ENCODE measurements at places on chromosomes 7 and 10. TPM values are rescaled to one million over a fixed set of nuclear protein-coding genes. Genes with fewer than 3 reads are reported as not detected.

Gene BPGM
- total RNA-seq: 27.3 TPM

Gene TMEM130
- not detected for total RNA-seq

Gene MYL10
- total RNA-seq: not detected

Gene ACHE
- 0.13 TPM for total RNA-seq

Gene PRPF18
- 22.5 TPM for total RNA-seq

Gene ANLN
- total RNA-seq: 65.1 TPM

Gene NUTM2A
- total RNA-seq: 0.73 TPM

DNA sequence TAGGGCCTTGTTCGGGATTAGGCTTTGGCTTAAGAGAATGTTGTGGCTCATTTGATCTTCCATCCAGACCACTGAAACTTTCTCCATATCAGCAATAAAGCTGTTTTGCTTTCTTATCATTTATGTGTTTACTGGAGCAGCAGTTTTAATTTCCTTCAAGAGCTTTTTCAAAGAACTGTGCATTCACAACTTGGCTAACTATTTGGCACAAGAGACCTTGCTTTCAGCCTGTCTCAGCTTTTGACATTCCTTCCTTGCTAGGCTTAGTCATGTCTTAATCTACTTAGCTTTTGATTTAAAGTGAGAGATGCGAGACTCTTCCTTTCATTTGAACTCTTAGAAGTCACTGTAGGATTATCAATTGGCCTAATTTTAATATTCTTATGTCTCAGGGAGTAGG is 19.1 kb upstream of the AKR1B1 start:
- no peak for DNase-seq

- no peak for DNase-seq
Measured at GRCh38 chr7:51680594-51681399, 364.2 kb upstream of the COBL start.

- no peak for DNase-seq
Measured at GRCh38 chr10:100334762-100335161, 4.7 kb upstream of the PKD2L1 start.

DNA sequence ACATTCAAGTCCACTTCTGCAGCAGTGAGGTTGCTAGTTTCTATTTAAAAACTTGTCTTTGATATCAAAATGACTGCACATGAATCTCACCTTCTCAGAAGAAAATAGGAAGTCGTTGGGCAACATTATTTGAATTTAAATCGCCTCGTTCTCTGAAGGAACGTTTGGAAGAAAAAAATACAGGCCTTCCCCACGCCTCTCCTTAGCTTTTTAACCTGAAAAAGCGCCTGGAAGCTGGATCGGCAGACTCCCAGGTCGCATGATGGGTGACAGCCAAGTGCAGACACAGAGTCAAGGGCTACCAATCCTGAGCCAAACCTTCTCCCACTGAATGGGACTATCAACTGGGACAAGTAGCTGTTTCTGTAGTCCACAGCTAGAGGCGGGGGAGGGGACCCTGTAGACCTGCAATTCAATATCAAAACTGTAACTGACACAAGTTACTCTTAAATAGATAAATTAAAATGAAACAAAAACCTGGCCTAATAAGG is 2.2 kb downstream of the FAM53B start:
- no peak for DNase-seq

DNA sequence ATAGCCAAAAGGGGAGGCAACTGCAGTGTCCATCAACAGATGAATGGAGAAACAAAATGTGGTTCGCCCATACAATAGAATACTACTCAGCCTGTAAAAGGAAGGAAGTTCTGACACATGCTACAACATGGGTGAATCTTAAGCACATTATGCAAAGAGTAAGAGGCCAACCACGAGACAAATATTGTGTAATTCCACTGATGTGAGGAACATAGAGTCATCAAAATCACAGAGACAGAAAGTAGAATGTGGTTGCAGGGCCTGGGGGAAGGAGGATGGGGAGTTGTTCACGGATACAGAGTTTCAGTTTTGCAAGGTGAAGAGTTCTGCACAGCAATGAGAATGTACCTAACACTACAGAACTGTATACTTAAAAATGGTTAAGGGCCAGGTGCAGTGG is 13.7 kb upstream of the C10orf71 start:
- DNase-seq: no peak

DNA sequence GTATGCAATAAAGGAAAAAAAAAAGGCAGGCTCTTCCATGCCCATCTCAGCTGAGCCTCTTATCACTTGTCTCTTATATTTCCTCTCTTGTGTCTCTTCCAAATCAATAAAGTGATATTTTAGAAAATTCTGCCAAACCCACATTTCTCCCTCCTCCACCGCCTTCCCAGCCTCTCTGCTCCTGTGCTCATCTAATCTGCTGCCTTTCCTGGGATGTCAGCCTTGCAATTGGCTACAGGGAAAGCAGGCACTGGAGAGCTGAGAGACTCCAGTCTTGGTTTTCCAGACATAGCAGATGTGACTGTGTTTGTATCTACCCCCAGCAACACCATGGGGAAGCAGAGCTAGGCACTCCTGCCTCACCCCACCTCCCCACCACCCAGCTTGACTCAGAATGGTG is 298.4 kb downstream of the KCNMA1 start:
- no peak for DNase-seq

DNA sequence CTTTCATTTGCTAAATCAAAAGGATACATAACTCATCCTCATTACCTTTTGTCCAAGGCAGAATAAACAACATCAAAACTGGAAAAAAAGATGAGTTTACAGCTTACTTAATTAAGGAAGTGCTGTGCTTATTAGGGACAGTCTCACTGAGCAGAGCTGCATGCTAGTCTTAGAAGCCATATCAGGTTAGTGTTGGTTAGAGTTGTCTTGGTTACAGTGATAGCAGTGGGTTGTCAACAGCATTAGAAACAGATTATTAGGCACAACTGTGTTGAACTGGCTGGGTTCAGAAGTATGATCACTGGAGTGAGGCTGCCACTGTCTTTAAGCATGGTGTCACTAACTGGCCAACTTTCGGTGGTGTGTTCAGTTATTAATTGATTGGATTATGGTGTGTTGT is 503.9 kb upstream of the IGFBP3 start:
- no peak for DNase-seq

DNA sequence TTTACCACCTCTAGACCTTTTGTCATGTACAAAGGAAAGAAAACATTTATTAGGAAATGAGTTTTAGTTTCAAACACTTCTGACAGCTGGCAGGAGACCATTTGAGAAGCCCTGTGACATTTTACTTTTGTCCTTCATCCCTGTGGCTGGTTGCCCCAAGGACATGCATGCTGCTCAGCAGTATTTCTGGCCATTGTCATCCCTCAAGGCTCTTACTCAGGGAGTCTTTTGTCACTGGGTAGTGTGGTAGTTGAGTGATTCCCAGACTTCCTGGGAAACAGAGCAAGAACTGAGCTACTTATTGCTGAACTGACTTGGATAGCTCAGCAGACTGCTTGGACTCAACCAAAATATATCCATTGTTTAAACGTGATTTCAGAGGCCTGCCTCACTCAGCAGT is 142.8 kb downstream of the LRRC4 start:
- no peak for DNase-seq

- DNase-seq: no peak
Measured at GRCh38 chr7:112176693-112177415, 29.3 kb downstream of the DOCK4 start.

DNA sequence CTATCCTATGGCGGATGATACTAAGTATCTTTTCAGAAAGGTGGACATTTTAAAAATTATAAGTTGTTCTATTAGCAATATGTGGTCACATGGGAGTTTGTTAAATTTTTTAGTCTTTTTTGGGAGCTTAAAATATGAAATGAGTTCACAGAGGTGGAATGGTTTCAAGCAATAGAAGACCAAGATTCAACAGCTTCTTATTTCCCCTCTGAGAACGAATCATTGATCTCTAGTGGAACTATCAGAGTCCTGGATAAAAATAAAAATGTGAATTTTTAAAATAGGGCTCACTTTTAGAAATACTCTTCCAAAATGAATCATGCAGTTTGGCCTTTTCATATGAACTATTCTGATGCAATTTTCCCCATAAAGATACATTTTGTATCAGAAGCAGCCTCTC is 467.7 kb upstream of the KLF6 start:
- no peak for DNase-seq

DNA sequence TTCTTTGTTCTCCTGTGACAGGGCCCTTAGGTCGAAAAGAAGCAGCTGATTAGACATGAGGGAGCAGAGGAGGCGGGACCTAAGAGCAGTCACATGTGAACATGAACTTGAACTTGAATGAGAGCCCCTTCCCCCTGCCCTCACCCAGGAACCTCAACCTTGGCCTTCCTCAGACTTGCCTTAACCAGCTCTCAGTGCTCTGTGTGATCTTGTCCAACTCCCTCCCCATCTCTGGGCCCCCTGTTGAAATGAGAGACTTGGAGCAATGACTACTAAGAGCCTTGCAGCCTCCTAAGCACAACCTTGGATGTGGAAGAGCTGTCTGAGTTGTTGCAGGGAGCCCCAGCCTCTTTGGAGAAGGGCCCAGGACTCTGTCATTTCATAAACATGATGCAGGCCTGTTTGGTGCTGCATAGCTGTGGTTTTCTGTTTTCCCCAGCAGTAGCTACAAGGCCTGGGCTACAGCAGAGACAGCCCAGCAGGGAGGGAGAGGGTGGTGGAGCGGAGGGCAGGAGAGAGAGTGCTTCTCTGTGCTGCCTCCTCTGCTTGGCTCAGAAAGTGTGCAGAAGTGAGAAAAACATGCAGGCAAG is 123.9 kb upstream of the ZMIZ1 start:
- DNase-seq: no peak

DNA sequence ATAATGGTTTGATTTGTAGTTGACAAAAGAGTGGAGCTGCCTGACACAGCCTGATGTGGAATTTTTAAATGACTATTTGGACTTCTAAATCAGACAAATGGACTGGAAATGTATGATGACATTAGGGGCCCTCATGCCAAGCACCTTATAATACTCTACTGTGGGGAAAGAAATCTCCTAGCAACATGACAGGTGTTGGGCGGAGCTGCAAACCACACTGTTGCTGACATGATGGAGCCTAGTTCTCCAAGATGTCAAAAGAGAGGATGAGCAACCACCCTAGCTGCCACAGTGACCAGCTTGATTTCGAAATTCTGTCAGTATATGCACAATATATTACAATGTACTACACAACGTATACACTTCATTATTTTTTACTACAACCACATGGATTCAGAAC is 65.8 kb downstream of the RHOBTB1 start:
- no peak for DNase-seq

Data from activated CD4-positive, alpha-beta memory T cell treated with anti-CD3 and anti-CD28 coated beads, Interleukin-2, amount 10 ng/mL, durations not matched to agents 7 days and 5 days (primary cell).